Progenitor cell of endocrine pancreas (in vitro differentiated cells): ENCODE measurements at places on chromosomes 4 and X. TPM values are rescaled to one million over a fixed set of nuclear protein-coding genes. Genes with fewer than 3 reads are reported as not detected.

GRCh38 chr4:6137747-6138135, 62.6 kb downstream of the JAKMIP1 start:
- DNase-seq = no peak

DNA sequence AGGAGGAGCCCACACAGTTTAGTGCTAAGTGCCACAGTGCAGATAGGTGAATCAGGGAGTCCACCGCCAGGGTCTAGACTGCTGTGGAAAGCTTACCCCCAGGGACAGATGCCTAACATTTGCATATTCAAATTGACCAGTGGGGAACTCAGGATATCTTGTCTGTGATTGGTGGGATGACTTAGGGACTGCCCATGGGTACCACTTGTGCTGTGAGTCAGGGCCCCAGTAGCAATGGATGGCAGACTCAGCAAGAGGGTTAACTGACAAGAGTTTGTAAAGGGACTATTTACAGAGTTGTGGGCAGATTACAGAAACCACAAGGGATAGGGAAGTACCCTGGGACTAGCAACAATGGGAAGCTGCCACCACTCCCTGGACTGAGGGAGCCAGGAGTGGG, 282.1 kb downstream of the BCOR start:
- no peak for DNase-seq

GRCh38 chr4:40152637-40153036, 44.2 kb upstream of the RHOH start:
- DNase-seq = no peak

The SAGE1 gene
- not detected in 2 replicates for total RNA-seq

- no peak for DNase-seq
These were observed 52.0 kb downstream of the SORCS2 start for GRCh38 chr4:7244331-7244665.

DNA sequence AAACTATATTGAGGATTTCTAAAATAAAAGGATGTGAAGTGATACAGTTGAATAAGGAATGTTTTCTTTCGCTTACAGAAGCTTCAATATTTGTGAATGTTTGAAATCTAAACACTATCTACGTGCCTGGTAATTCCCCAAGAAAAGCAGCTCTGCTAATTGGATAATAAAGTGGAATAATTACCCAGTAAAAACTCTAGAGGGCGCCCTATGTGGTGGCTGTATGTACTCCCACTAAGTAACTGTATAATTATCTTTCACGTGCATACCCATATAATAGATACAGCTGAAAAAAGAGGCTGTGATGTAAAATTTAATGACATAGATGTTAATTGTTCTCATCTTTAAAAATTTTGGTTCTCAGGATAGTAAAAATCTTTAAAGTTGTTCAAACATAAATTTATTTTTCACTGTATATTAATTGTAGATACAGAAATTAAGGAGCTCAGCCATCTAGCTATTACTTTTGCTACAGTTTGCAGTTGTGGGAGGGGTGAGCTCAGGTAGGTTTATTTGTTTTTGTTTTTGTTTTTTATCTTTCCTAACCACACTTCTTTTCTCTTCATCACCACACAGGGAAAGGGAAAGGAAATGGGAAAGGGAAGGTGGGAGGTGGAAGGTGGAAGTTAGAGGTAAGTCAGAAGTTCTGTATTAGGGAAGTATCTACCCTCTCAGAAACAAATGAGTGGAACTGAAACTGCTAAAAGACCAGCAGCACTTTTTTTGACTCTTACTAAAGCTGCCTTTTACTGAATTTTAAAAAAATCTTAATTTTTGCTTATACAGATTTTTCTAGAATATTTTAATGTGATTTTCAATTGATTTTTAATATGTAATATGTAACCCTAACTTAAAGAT, 151.7 kb upstream of the RPS6KA6 start:
- no peak for DNase-seq

- no peak for DNase-seq
These were observed 33.1 kb downstream of the OSTC start for GRCh38 chr4:108683479-108683878.

DNA sequence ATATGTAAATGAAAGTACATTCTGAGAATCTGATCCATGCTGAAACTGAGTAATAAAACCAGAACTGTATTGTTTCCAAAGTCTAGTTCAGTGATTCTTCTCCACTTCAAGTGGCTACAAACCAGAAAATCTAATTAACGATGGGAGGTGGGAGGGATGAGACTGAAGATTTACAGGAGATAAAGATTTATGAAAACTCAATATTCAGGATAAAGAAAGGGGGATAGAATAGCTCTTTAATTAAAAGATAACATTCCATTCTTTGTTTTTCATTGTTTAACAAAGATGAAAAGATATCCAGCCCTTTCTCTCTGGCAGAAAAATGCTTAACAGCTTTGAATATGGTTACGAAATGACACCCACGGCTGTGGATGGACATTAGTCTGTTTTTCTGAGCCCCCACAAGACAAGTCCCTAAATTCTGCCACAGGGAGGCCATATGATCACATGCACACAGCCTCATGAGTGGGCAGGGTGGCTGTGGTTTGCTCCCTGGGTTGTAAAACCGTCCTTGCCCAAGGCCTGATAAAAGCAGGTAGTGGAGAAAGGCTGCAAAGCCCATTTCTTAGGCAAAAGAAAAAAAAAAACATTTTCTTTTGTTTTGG, 36.4 kb downstream of the TMEM150C start:
- no peak for DNase-seq

GRCh38 chr4:39655211-39655610, 16.5 kb upstream of the SMIM14 start:
- no peak for DNase-seq

GRCh38 chrX:133056341-133056740, 40.6 kb downstream of the USP26 start:
- DNase-seq = no peak

GRCh38 chr4:3862640-3863420, 96.6 kb downstream of the ADRA2C start:
- no peak for DNase-seq

The ZC4H2 gene
- total RNA-seq = 32.3 and 37.0 TPM in 2 replicates

DNA sequence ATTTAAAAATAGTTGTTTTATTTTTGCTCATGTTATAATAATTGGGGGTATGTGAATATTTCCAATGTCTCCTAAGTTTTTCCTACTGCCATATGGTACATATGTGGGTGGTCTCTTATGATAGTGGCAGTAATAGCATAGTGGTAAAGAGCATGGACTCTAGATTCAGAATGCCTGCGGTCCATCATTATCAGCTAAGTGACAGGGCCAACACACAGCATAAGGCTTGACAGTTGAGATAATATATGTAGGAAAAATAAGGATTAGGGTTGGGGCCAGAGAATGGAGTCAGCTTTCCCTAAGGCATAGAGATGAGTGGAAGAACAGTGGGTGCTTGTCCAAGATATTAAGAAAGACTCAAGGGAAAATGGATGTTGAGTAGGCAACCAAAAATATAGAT, 2707.5 kb downstream of the PCDH7 start:
- no peak for DNase-seq

DNA sequence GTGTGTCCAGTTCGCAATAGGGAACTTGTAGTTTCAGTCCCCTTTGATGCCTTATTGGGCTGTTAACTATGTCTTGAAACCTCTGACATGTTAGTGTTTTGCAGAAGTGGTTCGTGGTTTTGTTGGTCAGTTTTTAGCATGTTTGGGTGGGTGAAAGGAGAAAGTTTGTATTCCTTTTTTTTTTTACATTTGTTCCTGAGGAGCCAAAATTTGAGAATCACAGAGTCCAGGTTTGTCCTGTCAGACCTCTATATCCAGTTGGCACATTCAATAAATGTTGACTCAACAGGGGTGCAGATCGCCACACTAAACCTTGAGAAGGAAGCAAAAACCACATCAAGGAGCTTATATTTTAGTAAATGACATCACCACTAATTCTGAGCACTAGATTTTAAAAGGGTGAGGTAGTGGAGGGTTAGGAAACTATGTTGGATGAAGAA, 26.2 kb downstream of the DLG3 start:
- no peak for DNase-seq

- no peak for DNase-seq
These were observed 3.4 kb downstream of the NKRF start for GRCh38 chrX:119602701-119603255.

DNA sequence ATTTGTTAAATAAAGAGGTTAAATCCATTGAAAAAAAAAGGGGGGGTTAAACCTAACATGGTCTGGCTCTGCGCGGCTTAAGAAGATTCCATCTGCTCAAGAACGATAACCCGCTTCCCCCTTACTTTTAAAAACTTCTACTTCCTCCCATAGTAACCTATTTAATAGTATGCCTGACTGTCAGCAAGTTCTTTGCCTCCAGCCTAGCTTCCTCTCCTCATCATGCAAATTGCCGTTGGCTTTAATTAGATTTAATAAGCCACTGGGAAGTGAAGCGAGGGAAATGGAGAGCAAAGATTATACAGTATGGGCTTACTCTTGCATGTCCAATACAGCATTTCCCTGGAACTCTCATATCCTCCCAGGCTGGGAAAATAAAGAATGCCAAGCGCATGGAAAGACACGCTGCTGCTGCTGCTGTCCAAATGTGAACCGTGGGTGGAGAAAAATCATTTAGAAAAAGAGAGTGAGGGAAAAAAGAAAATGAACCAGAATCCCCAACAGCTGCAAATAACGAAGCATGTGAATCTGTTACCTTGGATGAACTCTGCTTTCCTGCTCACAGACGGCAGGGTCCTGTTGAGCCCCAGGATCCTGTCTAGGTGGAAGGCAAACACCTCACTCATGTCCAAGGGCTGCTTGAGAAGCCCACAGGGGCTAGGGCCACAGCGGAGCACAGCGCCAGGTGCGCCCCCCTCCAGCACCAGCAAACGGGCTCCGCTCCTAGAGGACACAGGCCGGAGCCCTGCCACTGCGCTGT, 2.7 kb downstream of the GASK1B start:
- no peak for DNase-seq

- DNase-seq = no peak
These were observed 468 bp upstream of the MAGEA4 start for GRCh38 chrX:151912221-151912620.

GRCh38 chrX:134971926-134972325, 18.9 kb upstream of the SMIM10 start:
- no peak for DNase-seq

- DNase-seq = no peak
These were observed 35.3 kb downstream of the ZBTB49 start for GRCh38 chr4:4325321-4325720.

The BTC gene
- 0.46 and 0.60 TPM in 2 replicates for total RNA-seq

GRCh38 chr4:4492161-4492847, 49.5 kb downstream of the STX18 start:
- no peak for DNase-seq

- DNase-seq = peak; percentile 36
These were observed at the start of gene TCEAL4 for GRCh38 chrX:103585411-103586313. TCEAL4 (plus strand) TSS chrX:103585515; CDS start chrX:103586676, 1,161 bp downstream.

- no peak for DNase-seq
These were observed 129.5 kb upstream of the PSAPL1 start for GRCh38 chr4:7564242-7564641.
